ENCODE measurements at places on chromosomes 2 and 18.

DNA sequence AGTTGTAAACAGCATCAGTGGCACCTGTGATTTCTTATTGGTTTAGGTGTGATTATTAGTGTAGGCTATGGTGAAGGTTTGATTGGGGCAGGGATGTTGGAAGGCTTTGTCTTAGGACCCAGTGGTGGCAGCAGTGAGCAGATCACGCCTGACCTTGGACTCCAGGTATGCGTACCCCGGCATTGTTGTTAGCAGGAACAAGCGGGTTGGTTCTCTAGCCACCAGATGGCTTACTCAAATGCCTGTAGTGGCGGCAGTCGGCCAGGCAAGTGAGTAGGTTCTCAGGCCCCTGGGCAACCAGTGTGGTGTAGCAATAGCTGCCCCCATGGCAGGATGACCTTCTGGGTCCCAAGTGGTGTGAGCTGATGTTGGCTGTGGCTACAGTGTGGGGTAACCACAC is 558.3 kb downstream of the KCNJ3 start:
- no peak for DNase-seq

GRCh38 chr2:99374747-99375146 is 37.6 kb downstream of the EIF5B start:
- DNase-seq, result no peak

DNA sequence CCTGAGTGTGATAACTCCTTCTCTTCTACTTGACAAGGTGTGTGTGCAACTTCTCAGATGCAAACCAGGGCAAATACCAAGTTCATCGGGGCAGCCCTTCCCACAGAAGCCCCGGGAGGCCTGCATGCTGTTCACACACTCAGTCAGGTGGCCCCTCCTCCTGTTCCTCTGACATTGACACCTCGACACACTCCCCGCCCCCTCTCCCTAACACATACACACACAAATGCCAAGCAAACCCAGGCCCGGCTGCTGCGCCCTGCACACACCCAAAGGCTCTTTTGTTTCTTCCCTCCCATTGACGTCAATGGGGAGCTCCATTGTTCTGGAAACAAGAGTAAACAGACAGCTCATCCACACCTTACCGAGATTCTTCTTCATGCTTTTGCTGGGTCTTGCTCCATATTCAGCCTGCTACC is 1.7 kb upstream of the PER2 start:
- no peak for DNase-seq

- DNase-seq, result no peak
Observed at GRCh38 chr2:120437604-120438000, 91.7 kb downstream of the INHBB start.

DNA sequence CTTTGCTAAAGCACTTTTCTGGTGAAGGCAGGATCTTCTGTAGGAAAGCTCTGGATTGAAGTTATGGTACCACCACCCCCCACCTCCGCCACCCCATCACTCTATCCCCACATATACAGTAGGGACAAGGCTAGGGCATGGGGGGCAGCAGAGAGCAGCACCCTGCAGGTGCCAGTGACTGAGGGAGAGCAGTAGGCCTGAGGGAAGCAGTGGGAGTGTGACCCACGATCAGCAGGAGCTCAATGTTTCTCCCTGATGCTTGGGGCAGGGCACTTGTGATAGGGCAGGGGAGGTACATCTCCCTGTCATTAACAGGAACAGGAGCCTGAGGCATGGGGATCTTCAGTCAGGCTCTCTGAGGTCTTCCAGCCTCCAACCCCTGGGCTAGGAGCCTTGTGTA is 121.6 kb downstream of the ZFP36L2 start:
- no peak for DNase-seq

GRCh38 chr2:157903626-157904025 is 27.5 kb upstream of the ACVR1 start:
- DNase-seq, result no peak

DNA sequence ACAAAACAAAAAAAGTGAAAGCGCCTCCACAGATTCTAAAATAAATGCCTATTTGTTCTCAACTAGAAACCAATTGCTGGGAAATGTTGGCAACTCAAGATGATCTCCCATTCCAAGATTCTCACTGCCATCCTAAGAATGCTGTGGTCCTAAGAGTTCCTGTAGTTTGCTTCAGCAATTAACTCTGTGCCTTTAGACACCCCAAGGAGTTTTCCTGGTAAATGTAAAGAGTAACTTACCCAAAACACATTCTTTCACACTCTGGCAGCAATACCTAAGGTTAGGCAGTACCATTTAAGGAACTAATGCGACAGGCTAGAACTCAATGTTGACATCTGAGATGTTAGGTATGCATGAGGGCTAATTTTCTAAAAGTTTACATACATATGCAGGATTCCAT is 58.8 kb upstream of the TANK start:
- no peak for DNase-seq

DNA sequence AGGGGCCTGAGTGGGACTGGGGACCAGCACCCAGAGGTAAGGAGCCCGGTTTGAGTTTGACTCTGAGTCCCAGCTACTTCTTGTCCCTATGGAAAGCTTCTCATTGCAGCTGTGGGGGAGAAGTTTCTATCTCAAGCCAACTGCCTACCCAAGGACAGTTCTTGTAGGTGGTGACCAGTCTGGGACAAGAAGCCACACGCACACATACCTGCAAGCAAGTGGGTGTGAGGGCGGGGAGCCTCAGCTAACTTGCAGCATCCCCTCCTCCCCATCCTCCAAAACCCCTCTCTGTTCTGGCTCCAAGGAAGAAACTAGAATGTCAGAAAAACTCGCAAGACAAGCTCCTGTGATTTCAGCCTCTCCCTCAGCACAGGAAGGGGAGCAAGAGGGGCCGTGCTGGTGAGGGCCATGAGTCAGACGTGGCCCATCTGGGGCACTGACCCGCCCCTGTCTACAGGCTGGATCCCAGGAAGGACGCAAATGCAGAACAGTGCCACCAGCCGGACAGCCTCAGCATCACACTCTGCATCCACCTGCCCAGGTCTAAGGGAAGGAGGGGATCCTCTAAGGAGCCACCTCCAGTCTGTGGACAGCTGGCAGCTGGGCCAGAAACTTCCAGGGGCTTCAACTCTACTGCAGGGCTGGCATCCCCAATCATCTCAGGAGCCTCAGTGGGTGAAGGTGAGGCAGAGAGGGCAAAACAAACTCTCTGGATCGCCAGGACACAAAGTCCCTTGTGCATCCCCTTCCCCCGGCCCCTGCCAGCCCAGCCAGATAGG is 103.4 kb downstream of the TNS1 start:
- peak; percentile 68 for DNase-seq

- no peak for DNase-seq
Observed at GRCh38 chr18:74961596-74961995, 247.3 kb downstream of the PTGR3 start.

GRCh38 chr18:21112140-21112473 is 494 bp upstream of the ROCK1 start:
- no peak for DNase-seq

- DNase-seq, result peak; percentile 91
Observed at GRCh38 chr2:237662671-237663093, 35.3 kb downstream of the LRRFIP1 start.

- DNase-seq, result no peak
Observed at GRCh38 chr2:204177977-204178522, 241.5 kb downstream of the ICOS start.

- peak; percentile 53 for DNase-seq
Observed at GRCh38 chr2:101478181-101479001, 3.5 kb upstream of the RFX8 start.

GRCh38 chr2:171531291-171531690 is 9.0 kb downstream of the CYBRD1 start:
- peak; percentile 60 for DNase-seq

DNA sequence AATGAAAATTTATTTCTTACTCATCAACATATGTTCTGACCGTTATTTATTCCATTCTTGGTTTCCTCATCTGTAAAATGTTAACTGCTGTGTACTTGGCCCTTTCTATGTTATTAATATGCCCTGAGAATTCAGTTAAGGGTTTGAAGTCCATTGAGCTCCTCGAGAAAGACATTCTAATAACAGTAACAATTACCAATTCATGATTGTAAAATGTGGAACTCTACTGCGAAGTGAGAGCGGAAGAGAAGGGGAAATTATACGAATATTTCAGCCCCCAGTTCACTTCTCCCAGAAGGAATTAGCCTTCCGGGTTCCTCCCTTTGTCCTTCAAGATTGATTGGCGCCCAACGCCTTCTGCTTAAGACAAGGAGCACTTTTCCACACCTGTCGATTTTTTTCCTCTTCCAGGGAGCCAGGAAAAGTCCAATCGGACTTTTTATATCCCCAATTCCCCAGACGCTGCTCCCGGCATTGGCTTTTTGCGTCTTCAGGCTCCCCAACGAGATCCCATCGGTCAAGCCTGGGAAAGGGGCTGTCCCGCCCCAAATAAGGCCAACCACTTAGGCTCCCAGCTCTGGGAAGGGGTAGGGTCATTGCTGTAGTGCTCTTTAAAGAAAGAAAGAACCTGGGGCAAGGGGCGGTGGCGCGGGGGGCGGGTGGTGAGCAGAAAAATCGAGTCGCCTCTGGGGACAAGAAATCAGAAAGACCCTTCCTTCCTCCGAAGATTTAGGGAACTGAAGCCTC is 1.6 kb downstream of the DSC2 start:
- no peak for DNase-seq

GRCh38 chr18:76658627-76659026 is 163.6 kb upstream of the ZNF516 start:
- DNase-seq, result no peak

GRCh38 chr2:209662021-209662420 is 109.6 kb upstream of the UNC80 start:
- no peak for DNase-seq

DNA sequence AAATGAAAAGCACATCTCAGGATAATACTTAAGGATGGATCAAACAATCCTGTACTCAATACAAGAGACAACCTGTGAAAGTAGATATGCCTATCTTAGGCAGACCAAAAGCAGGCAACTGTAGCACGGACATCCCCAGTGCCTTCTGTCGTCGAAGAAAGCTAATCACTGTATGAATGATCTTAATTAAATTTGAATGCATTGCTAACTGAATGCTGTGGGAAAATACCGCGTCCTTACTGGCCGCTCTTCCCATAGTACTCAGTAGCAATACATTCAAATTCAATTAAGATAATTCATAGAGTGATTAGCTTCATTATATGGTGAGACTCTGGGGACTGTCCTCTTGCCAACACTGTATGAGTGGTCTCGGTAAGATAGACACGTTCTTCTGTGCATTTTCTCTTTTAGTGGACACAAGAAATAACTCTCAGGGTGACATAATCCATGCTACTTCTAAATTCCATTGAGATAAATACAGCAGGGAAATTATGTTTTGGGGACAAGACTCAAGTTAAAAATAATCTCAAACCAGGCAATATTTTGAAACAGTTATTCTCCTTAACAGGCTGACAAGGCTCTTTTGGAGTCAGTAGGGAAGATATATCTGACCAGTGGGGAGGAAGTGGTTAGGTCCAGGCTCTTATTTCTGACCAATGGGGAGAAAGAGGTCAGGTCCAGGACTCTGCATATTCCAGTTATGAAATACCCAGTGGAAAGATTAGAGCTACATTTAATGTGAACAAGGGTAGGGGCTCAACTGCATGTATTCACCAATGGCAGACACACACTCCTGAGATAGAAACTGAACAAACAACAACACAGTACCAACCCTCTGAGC is 97.3 kb downstream of the DOCK10 start:
- DNase-seq, result no peak

- DNase-seq, result no peak
Observed at GRCh38 chr2:654896-655295, 22.3 kb downstream of the TMEM18 start.

- no peak for DNase-seq
Observed at GRCh38 chr2:36616947-36617346, 19.0 kb upstream of the FEZ2 start.

DNA sequence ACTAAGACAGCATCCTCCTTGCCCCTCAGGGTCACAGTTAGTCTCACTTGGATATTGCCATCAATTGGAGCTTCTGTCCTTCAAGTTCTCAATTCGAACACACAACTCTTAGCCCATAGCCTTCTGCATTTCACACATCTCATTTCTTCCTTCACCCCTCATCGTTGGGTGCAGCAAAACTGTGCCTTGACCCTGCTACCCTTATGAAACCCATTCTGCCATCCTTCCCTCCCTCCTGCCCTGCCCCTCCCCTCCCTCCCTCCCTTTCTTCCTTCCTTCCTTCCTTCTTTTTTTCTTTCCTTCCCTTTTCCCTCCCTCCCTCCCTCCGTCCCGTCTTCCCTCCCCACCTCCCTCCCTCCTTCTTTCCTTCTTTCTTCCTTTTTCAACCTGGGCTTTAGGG is 80.7 kb upstream of the CYRIA start:
- no peak for DNase-seq

DNA sequence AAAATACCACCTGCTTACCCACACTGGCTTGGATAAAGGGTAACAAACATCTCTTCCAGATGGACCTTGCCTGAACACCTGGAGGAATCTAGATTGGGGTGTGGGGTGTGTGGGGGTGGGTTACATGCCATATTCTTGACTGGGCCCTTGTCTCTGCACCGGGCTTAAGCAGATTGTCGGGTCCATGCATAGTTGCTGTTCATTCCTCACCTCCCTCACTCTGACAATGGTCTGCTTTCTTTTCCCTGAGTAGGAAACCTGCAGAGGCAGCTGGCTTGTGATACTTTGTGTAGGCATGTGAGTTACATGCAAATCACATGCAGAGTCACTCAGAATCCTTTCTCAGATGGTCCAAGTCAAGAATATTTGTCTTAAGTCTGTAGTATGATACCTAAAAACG is 112.8 kb upstream of the GLS start:
- DNase-seq, result no peak

GRCh38 chr2:231526341-231527090 is 3.7 kb downstream of the NMUR1 start:
- no peak for DNase-seq

DNA sequence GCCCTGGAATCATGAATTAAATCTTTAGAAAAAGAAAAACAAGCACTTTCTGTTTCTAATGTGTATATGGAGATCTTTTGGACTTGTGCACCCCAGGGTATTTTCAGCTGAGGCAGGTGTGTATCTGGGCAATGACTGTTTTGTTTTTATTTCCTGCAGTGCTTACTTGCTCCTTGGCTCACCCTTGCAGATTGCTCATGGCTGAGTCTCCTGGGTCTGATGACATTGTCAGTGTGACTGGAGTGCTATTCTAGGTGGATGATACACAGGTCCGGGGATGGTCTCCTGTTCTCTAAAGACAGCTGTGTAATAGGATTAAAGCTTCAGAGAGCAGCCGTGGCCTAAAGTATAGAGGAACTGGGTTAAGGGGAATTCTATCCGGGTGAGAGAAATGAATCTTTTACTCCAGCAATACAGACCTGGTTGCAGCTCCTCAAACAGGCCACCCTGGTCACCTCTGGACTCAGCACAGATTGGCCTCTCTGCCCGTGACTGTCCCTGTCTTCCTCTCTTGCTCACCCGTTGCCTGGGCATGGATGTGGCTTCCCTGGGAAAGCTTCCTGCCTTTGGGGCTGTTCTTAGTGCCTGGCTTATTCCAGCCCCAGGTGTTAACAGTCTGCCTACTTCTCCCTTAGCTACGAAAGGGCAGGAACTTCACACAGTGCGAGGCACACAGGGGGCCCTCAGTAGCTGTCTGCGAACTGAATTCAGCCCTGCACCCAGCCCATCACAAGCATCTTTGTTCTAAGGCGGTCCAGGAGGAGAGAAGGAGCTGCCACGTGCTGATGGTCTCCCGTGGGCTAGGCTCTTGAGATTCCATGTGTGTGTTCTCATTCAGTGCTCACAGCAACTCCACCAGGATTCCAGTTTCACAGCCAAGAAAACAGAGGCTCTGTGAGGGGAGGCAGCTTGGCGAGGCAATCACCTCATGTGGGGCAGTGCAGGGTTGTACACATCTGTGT is 84.3 kb downstream of the ACOXL start:
- no peak for DNase-seq

GRCh38 chr18:63905361-63905760 is 2.4 kb upstream of the SERPINB10 start:
- no peak for DNase-seq

Data from skeletal muscle cell (primary cell).